Endothelial cell (in vitro differentiated cells): ENCODE measurements at places on chromosomes 1 and 21.
A peak's percentile ranks its signal among the peaks of the same experiment; 100 is the strongest.

- no peak for DNase-seq
Observed at GRCh38 chr1:236426215-236426614, 32.1 kb downstream of the EDARADD start.

DNA sequence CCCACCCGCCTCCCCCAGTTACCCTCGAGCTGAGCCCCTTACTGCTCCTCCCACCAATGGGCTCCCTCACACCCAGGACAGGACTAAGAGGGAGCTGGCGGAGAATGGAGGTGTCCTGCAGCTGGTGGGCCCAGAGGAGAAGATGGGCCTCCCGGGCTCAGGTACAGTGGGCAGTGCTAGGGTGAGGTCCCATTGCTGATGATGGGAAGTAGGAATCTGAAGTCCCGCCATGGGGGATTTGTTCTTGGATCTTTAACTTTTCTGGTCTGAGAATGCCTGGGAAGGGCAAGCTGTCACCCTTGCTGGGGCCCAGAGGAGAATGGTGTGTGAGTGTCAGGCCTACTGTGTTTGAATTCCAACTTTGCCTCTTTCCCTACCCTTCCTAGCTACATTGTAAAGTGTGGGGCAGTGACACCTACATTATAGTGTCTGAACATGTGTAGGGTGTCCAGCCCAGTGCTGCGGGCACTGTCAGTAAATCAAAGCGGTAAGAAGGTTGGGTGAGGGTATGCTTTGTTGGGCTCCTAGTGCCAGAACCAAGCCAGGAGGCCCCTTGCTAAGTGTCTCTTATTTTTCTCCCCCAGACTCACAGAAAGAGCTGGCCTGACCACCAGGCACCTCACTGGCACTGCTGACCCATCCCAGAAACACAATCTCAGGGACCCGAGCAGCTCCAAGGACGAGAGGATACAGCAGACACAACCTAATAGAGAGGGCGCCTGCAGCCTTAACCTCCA is 44.7 kb downstream of the YARS1 start:
- no peak for DNase-seq

DNA sequence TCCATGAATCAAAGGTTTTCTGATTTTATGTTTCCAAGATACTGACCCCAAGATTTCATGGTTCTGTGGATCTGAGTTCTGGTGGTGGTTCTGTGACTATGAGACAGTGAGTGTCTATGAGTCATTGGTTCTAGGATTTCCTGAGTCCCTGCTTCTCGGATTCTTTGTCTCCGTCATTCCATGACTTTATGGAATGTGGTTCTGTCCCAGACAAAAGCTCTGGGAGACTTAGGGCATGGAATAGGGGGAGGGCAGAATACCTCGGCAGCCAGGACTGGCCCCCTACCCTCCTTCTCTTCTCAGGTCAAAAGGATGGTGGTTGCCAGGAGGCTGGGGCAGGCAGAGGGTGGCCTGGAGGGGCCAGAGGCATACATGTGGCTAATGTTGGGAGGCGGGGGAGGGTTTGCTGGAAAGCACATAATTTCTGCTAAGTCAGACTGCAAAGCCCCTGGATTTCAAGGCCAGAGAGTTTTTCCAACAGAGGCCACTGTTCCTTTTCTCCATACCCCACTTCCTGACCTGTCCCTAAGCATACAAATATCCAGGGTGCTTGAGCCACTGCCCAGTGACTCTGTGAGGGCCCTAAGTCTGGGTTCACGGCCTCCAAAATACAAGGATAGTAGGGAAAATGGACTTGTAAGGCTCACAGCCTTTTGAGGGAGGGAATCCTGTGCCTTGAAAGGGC is 17.2 kb downstream of the CDCP2 start:
- no peak for DNase-seq

DNA sequence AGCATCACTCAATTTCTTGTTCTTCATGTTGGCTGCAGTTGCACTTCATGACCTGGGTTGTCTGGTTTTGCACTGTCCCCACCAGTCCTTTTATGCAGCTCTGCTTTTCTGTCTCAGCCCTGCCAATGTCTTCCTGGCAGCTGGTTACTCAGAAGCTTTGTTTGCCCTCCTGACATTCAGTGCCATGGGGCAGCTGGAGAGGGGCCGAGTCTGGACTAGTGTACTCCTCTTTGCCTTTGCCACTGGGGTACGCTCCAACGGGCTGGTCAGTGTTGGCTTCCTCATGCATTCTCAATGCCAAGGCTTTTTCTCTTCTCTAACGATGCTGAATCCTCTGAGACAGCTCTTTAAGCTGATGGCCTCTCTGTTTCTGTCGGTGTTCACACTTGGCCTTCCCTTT is 6.6 kb downstream of the PIGV start:
- no peak for DNase-seq

DNA sequence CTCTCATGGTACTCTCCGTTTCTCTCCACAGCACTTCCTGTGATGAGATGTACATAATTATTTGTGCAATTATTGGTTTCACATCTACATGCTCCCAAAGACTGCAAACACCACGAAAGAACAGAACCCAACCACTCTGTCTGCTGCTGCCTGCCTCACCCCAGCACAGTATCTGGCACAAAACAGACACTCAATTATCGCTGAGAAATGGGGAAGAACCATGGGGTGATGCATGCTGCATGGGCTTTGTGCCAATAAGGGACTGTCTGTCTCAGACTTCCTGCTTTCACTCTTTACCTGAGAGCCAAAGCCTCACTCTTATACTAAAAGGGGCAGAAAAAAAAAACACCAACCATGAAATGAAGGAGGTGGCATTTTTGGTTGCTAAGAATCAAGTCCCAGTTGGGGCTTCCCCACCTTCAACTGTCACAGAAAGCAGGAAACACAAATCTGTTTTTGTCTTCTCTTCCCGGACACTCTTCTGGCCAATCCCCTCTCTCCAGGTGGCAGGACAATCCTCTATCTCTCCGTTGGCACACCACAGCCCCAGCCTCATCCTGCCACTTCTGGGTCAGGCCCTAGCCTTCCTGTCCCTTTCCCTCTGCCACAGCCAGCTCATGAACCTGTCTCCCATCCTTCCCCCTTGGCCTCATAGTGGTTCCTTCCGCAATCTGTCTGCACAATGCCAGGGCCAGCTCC is 82.0 kb downstream of the TGFBR3 start:
- no peak for DNase-seq

GRCh38 chr1:159827102-159827490 is 423 bp downstream of the SLAMF8 start:
- DNase-seq, result no peak

DNA sequence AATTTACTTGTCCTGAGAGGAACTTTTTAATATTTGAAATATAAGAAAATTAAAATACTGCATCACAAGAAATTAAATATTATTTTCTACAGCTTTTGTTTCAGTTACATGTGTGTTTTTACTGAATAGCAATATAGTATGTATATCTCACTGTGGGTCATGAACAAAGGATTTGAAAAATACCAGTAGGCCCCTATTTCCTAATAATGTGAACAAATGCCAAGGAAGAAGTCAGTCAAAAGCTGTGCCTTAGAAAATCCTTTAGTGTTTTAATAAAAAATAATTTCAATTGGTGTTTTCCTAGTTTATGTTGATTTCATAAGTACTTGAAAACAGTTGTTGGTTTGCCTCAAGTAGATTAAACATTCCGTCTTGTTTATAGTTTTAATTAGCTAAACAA is 46.7 kb downstream of the SMYD3 start:
- DNase-seq, result no peak

DNA sequence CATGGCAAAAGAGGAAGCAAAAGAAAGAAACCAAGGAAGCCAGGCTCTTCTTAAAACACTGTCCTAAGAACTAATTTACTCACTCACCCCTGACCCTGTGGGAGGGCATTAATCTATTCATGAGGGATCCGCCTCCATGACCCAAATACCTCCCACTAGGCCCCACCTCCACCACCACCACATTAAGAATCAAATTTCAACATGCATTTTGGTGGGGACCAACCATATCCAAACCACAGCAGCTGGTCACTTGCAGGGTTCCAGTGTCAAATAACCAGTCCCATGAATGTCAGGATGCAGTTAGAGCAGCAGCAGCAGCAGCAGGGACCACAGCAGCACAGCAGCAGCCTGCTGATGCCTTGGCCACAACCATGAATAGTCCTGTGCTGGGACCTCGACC is 83.8 kb downstream of the ZC3H11B start:
- no peak for DNase-seq

- no peak for DNase-seq
Observed at GRCh38 chr1:25794325-25794724, 5.7 kb upstream of the SELENON start.

- no peak for DNase-seq
Observed at GRCh38 chr1:232690285-232690935, 60.5 kb upstream of the SIPA1L2 start.

- no peak for DNase-seq
Observed at GRCh38 chr1:27314737-27315136, 7.2 kb upstream of the TMEM222 start.

DNA sequence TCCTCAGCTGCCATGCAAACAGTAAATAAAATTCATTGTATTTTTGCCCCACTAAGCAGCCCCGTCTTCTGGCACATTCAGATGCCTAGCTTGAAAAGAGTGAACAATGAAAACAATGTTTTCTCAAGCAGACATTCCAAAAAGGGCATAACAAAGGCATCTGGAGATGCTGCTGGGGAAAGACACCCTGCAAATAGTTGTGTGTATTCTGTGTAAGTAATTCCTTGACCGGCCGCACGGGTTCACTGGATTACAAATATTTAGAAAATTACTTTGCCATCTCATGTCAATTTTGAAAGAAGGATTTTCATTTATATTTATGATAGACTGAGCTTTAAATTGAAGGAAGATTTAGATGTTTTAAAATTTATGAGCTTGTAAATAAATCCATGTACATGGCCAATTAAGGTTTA is 142.2 kb downstream of the SLC45A1 start:
- DNase-seq, result no peak

GRCh38 chr1:1236176-1236763 is 4.2 kb downstream of the B3GALT6 start:
- no peak for DNase-seq

GRCh38 chr1:94413311-94413710 is 4.9 kb upstream of the ABCD3 start:
- no peak for DNase-seq

DNA sequence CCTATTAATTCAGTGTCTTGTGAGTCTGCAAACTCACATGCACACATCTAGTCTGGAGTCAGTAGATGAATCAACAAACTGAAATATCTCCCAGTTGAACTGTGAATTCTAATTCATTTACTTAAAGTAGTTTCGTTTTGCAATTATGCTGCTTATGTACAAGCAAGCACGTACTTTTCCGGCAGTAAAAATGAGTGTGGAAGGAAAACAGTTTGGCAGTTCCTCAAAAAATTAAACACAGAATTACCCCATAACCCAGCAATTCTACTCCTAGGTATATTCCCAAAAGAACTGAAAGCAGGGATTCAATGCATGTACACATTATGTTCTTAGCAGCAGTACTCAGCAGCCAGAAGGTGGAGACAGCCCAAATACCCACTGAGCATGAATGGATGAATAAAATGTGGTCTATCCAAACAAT is 49.3 kb downstream of the GNB1 start:
- no peak for DNase-seq

DNA sequence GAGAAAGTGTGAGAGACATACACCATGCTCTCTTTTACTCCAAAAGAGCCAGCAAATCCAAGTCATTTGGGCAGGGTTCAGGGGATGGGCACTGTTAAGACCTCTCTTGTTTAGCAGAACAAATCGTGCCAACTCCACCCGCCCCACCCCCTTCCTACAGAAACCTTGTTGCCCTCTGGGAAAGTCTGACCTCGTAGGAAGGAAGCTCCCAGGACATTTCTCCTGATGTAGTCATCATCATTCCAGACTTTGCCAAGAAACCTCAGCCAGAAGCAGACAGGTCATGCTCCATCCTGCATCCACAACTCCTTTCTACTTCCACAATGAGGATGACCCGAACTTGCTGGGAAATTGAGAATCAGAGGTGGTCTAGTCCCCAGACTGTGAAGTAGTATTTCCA is 57.7 kb downstream of the UBE2T start:
- no peak for DNase-seq

- no peak for DNase-seq
Observed at GRCh38 chr1:117607471-117607870, 1.6 kb downstream of the TENT5C start.

- DNase-seq, result no peak
Observed at GRCh38 chr1:56933606-56934005, 32.2 kb downstream of the C8B start.

GRCh38 chr21:42862774-42863503 is 16.4 kb downstream of the WDR4 start:
- DNase-seq, result no peak

DNA sequence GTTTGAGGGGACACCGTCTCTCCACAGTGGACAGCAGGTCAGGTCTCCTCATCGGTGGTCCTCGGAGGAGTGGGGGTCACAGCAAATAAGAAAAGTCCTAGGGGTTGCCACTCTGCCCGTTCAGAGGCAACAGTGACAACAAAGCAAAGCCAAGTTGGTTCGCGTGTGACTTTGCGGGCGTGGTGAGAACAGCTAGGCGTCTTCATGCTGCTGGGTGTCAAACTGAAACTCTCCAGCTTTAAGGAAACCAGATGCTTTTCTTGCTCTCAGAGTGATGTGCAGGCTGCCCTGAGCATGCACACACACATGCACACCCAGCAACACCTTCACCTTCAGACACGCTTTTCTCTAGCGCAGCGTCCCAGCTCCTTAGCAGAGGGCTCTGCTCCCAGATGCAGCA is 70.1 kb upstream of the ARHGEF16 start:
- no peak for DNase-seq

GRCh38 chr21:42199868-42200463 is 19.0 kb upstream of the ABCG1 start:
- no peak for DNase-seq

- DNase-seq, result no peak
Observed at GRCh38 chr1:34618381-34618780, 136.5 kb upstream of the GJB5 start.

- DNase-seq, result no peak
Observed at GRCh38 chr21:34540206-34540605, 28.2 kb upstream of the KCNE1 start.

- no peak for DNase-seq
Observed at GRCh38 chr1:93575621-93576284, 105.9 kb downstream of the BCAR3 start.

GRCh38 chr21:32281531-32281930 is 2.7 kb upstream of the MIS18A start:
- DNase-seq, result no peak

GRCh38 chr1:62906428-62906886 is 122.5 kb downstream of the ATG4C start:
- peak; percentile 41 for DNase-seq

DNA sequence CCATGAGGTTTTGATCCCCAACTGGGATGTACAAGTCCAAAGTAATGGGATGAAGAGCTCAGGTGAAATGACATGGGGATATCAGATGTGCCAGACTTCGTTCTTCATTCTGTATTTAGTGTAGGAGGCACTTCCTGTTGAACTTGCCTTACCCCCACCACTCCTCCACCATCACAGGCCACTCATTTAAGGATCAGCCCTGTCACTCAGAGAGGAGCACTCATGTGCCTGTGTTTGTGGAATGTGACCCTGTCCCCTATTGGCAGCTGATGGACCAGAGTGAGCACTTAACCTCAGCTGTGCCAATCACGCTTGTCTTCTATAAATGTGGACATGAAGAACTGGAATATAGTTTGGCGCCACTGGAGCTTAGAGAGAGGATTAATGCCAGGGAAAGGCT is 91.4 kb upstream of the CTTNBP2NL start:
- no peak for DNase-seq
